Stomach (tissue), 19 donors: ENCODE measurements at places on chromosomes 3 and 15. TPM values are rescaled to one million over a fixed set of nuclear protein-coding genes. Genes with fewer than 3 reads are reported as not detected.
A peak's percentile ranks its signal among the peaks of the same experiment; 100 is the strongest.

DNA sequence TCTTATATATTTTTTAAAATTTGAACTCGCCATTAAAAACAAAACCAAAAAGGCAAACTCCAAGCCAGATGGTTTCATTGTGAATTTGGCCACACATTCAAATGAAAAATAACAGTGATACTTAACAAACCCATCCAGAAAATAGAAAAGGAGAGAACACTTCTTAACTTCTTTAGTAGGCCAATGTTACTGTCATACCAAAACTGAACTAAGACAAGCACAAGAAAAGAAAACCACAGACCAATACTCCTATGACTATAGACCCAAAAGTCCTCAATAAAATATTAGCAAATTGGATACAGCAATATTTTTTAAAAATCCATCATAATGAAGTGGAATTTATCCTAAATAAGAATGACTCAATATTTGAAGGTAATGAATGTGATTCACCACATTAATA lies 73.5 kb upstream of the ALDH1A3 start:
- no peaks in the 10 kb centered on the region for H3K4me1 ChIP-seq
- H3K36me3 ChIP-seq, result no peaks in the 10 kb centered on the region
- no peak for DNase-seq

GRCh38 chr3:128423525-128424147 lies 43.1 kb downstream of the DNAJB8 start:
- H3K27me3 ChIP-seq, result peaks cover 28% of the 10 kb centered on the region
- peaks cover 12% of the 10 kb centered on the region for H3K4me1 ChIP-seq
- DNase-seq, result no peak
- no peak overlapping the region for H3K4me3 ChIP-seq

DNA sequence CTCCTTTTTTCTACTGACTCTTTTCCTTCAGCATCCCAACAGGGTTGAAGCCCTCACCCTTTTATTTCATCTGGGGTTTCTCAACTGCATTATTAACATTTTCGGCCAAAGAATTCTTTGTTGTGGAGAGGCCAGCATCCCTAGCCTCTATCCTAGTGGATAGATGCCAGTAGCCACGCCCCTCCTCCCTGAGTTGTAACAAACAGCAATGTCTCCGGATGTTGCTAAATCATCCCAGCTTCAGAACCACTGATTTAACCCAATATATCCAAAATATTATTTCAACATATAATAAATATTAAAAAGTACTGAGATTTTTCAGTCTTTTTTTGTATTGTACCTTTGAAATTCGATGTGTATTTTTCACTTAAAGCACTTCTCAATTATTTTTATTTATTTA lies 2.0 kb upstream of the RNF111 start:
- no peaks in the 10 kb centered on the region for H3K36me3 ChIP-seq
- no peaks in the 10 kb centered on the region for H3K27me3 ChIP-seq
- H3K27ac ChIP-seq, result no peak overlapping the region
- peaks cover 9% of the 10 kb centered on the region for H3K4me1 ChIP-seq
- no peak for DNase-seq

GRCh38 chr15:80923668-80924067 lies 66.0 kb downstream of the MESD start:
- H3K27me3 ChIP-seq, result no peaks in the 10 kb centered on the region
- H3K27ac ChIP-seq, result no peak overlapping the region
- H3K36me3 ChIP-seq, result peaks cover 20% of the 10 kb centered on the region
- DNase-seq, result no peak
- H3K4me1 ChIP-seq, result no peaks in the 10 kb centered on the region
- H3K4me3 ChIP-seq, result no peak overlapping the region

DNA sequence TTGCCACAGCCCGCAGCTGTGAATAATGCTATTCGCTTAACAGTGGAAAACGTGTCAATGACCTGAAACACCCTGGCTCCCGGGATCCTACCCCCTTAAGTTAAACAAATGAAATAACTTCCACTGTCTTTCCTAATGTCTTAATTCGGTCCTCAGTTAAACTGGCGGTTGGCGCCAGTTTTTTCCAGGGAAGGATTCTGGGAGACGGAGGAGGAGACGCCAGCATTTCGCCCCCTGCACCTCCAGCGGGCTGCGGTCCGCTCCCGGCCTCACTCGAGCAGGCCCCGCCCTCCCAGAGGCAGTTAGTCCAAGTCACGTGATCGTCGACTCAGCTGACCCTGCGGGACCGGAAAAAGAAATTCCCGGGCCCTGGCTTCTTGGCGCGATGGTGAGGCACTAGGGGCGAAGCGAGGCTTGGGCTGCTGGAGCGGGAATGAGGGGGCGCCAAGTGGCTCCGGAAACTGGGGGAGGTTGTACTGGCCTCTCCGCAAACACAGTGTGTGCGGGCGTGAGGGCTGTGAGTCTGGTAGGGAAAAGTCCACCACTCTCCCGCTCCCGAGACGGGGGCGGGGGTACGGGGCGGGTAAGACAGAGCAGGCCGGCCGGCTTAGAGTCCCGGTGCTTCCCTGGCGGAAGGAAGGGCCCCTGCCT lies at the start of gene COMMD4:
Gene COMMD4, plus strand, starts transcription at position 359 of the 651 bp plus-strand sequence. Its CDS starts 27 bp downstream, at position 386.
- H3K27me3 ChIP-seq, result no peaks in the 10 kb centered on the region
- peak; percentile 97 for DNase-seq
- H3K36me3 ChIP-seq, result peaks cover 22% of the 10 kb centered on the region

- H3K4me3 ChIP-seq, result no peak overlapping the region
- H3K4me1 ChIP-seq, result peaks cover 4% of the 10 kb centered on the region
- peak; percentile 72 for DNase-seq
- H3K27ac ChIP-seq, result no peak overlapping the region
These were observed 30.7 kb downstream of the SEMA7A start for GRCh38 chr15:74402873-74403587.

GRCh38 chr3:126746395-126747177 lies 42.5 kb downstream of the CHCHD6 start:
- H3K4me3 ChIP-seq, result no peak overlapping the region
- H3K27ac ChIP-seq, result no peak overlapping the region
- H3K27me3 ChIP-seq, result no peaks in the 10 kb centered on the region
- peaks cover 4% of the 10 kb centered on the region for H3K36me3 ChIP-seq

RNU5B-1 gene
- total RNA-seq, result not detected

GRCh38 chr3:192219926-192220325 lies 507.4 kb downstream of the FGF12 start:
- no peak for DNase-seq
- no peaks in the 10 kb centered on the region for H3K4me1 ChIP-seq
- no peak overlapping the region for H3K27ac ChIP-seq
- no peaks in the 10 kb centered on the region for H3K36me3 ChIP-seq
- no peak overlapping the region for H3K4me3 ChIP-seq
- no peaks in the 10 kb centered on the region for H3K27me3 ChIP-seq

PIERCE2 gene
- total RNA-seq, result not detected

DYNLT2B gene
- not detected for total RNA-seq

- no peaks in the 10 kb centered on the region for H3K36me3 ChIP-seq
- H3K4me1 ChIP-seq, result peaks cover 66% of the 10 kb centered on the region
- no peaks in the 10 kb centered on the region for H3K27me3 ChIP-seq
- no peak for DNase-seq
These were observed 3.5 kb downstream of the SMAD6 start for GRCh38 chr15:66705277-66706146.

- H3K36me3 ChIP-seq, result no peaks in the 10 kb centered on the region
- H3K4me1 ChIP-seq, result no peaks in the 10 kb centered on the region
- no peak for DNase-seq
These were observed 58.4 kb downstream of the CPNE4 start for GRCh38 chr3:131976448-131976847.

CCR8 gene
- not detected for total RNA-seq

GRCh38 chr15:66239514-66239913 lies 14.0 kb downstream of the MEGF11 start:
- H3K27me3 ChIP-seq, result peaks cover 59% of the 10 kb centered on the region
- no peak for DNase-seq
- H3K4me1 ChIP-seq, result no peaks in the 10 kb centered on the region
- no peak overlapping the region for H3K27ac ChIP-seq
- H3K4me3 ChIP-seq, result no peak overlapping the region

- H3K27ac ChIP-seq, result no peak overlapping the region
- no peaks in the 10 kb centered on the region for H3K36me3 ChIP-seq
- H3K4me3 ChIP-seq, result no peak overlapping the region
- DNase-seq, result no peak
- no peaks in the 10 kb centered on the region for H3K4me1 ChIP-seq
- H3K27me3 ChIP-seq, result no peaks in the 10 kb centered on the region
These were observed 52.7 kb upstream of the GCNT3 start for GRCh38 chr15:59558851-59559250.

DNA sequence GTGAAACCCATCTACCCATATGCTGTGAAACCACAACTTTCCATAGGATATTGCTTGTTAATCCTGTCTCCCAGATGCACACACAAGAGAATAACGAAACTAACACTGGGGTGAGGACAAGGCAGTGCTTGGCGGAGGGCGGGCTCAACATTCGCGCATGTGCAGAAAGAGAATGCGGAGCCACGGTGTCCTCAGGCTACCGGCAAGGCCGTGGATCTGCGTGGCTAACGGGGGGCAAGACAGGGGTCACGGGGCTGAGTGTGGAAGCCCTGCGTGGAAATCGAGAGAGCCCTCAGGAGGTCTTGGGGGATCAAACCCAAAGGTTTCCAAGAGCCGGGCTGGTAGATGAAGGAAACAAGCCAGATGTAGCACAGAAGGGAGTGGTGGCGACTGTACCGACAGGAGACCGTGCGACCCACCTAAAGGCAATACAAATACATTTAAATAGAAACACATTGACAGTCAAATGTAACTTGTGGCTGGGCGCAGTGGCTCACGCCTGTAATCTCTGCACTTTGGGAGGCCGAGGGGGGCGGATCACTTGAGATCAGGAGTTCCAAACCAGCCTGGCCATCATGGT lies 48.5 kb upstream of the TRA2B start:
- H3K4me1 ChIP-seq, result peaks cover 5% of the 10 kb centered on the region
- DNase-seq, result no peak
- peaks cover 11% of the 10 kb centered on the region for H3K27me3 ChIP-seq
- no peak overlapping the region for H3K27ac ChIP-seq
- H3K4me3 ChIP-seq, result no peak overlapping the region

DNA sequence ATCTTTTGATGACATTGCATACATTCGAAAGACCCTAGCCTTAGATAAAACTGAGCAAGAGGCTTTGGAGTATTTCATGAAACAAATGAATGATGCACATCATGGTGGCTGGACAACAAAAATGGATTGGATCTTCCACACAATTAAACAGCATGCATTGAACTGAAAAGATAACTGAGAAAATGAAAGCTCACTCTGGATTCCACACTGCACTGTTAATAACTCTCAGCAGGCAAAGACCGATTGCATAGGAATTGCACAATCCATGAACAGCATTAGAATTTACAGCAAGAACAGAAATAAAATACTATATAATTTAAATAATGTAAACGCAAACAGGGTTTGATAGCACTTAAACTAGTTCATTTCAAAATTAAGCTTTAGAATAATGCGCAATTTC lies 16.7 kb downstream of the KCNMB3 start:
- no peaks in the 10 kb centered on the region for H3K4me1 ChIP-seq
- no peaks in the 10 kb centered on the region for H3K27me3 ChIP-seq
- no peak overlapping the region for H3K4me3 ChIP-seq
- H3K27ac ChIP-seq, result no peak overlapping the region
- peaks cover 30% of the 10 kb centered on the region for H3K36me3 ChIP-seq

MRPS22 gene
- 41.5 TPM for total RNA-seq

- H3K27ac ChIP-seq, result no peak overlapping the region
- H3K36me3 ChIP-seq, result no peaks in the 10 kb centered on the region
- no peak for DNase-seq
- H3K4me1 ChIP-seq, result no peaks in the 10 kb centered on the region
- no peak overlapping the region for H3K4me3 ChIP-seq
These were observed 29.4 kb downstream of the TTC14 start for GRCh38 chr3:180631317-180631716.

A4GNT gene
- 12.5 TPM for total RNA-seq

- H3K27ac ChIP-seq, result peak overlapping the region; percentile 97
- H3K27me3 ChIP-seq, result no peaks in the 10 kb centered on the region
- peaks cover 56% of the 10 kb centered on the region for H3K4me1 ChIP-seq
- H3K36me3 ChIP-seq, result peaks cover 18% of the 10 kb centered on the region
These were observed 1.4 kb downstream of the MTMR10 start for GRCh38 chr15:30990036-30990435.

DNA sequence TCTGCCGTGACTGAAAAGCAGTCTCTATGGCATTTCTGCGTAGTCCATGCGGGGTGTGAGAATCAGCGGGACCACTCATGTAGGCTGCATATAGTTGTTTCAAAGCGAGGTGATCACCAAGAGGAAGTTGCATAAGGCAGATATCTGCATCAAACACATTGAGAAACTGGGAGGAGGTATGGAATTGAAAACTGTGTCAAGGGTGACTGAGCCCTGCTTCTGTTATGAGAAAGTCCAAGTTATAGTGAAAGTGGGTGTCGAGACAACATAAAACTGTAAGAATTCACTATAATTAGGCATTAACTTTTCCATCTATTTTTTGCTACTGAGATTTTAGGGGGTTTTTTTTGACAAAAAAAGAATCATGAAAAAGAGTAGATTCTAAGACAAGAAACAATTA lies 109.3 kb downstream of the ZIC1 start:
- no peak overlapping the region for H3K27ac ChIP-seq
- H3K4me1 ChIP-seq, result no peaks in the 10 kb centered on the region
- H3K36me3 ChIP-seq, result no peaks in the 10 kb centered on the region
- no peak overlapping the region for H3K4me3 ChIP-seq
- H3K27me3 ChIP-seq, result no peaks in the 10 kb centered on the region
- DNase-seq, result no peak

DNA sequence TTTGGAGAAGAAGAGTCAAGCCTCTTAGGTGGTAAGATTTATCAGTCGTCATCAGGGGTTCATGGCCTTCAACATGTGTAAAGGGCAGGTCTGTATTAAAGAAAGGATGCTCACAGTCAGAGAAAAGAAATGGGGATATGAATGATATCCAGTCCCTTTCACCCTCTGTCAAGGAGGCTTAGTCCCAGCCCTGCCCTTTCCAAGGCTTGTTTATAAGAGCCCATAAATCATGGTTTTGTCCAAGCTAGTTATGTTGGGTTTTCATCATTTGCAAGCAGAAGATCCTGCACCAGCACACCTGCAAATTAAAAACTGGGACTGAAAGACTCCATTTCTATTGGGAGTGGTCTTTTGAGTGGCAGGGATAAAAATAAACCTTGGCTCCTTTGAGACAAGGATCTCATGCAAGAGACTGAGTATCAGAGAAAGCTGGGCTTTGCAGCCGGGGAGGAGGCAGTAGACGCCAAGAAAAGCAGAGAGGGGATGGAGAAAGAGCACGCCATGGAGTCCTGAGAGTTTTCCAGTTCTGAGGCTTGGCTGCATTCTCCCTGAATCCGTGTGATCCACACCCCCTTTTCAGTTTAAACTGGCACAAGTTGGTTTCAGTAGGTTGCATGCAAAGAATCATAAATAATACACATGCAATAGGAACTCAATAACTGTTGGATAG lies 12.6 kb upstream of the PDIA5 start:
- no peak for DNase-seq
- H3K4me3 ChIP-seq, result no peak overlapping the region
- no peaks in the 10 kb centered on the region for H3K4me1 ChIP-seq
- no peaks in the 10 kb centered on the region for H3K36me3 ChIP-seq
- no peak overlapping the region for H3K27ac ChIP-seq

GRCh38 chr15:43190178-43190577 lies 5.0 kb downstream of the CCNDBP1 start:
- H3K27me3 ChIP-seq, result no peaks in the 10 kb centered on the region
- H3K27ac ChIP-seq, result no peak overlapping the region
- H3K4me1 ChIP-seq, result peaks cover 44% of the 10 kb centered on the region
- H3K4me3 ChIP-seq, result no peak overlapping the region
- peaks cover 58% of the 10 kb centered on the region for H3K36me3 ChIP-seq
- peak; percentile 23 for DNase-seq

TGM5 gene
- not detected for total RNA-seq

ZPLD1 gene
- total RNA-seq, result not detected

- DNase-seq, result peak; percentile 50
- H3K36me3 ChIP-seq, result no peaks in the 10 kb centered on the region
- H3K27ac ChIP-seq, result no peak overlapping the region
- H3K27me3 ChIP-seq, result no peaks in the 10 kb centered on the region
- no peaks in the 10 kb centered on the region for H3K4me1 ChIP-seq
These were observed 163.6 kb downstream of the CTNNB1 start for GRCh38 chr3:41362638-41363559.

INSYN1 gene
- 3.3 TPM for total RNA-seq
